Lung (tissue), 17 donors: ENCODE measurements at places on chromosomes 1 and 21. TPM values are rescaled to one million over a fixed set of nuclear protein-coding genes. Genes with fewer than 3 reads are reported as not detected.
A peak's percentile ranks its signal among the peaks of the same experiment; 100 is the strongest.

TFAP2E gene
- total RNA-seq = 2.5 TPM

GRCh38 chr1:71350805-71351204, 270.0 kb upstream of the ZRANB2 start:
- DNase-seq = no peak

OBSCN gene
- total RNA-seq = 47.3 TPM

DNA sequence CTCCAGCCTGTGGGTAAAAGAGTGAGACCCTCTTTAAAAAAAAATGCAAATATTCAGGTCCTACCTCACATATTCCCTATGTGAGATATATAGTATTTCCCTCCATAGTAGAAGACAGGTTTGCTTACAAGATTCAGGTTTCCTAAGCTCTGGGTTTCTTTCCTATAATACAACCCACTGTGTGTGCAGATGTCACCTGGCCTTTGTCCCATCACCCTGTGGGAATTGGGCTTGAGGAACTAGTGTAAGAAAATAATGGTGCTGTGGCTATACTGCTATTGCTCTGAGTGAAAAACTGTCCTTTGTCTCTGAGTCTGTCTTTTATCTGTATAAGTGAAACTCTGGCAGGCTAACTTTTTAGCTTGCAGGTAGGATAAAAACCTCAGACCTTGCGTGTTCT, 13.0 kb downstream of the C1orf146 start:
- DNase-seq = no peak

ATP6V0B gene
- 192 TPM for total RNA-seq

DNA sequence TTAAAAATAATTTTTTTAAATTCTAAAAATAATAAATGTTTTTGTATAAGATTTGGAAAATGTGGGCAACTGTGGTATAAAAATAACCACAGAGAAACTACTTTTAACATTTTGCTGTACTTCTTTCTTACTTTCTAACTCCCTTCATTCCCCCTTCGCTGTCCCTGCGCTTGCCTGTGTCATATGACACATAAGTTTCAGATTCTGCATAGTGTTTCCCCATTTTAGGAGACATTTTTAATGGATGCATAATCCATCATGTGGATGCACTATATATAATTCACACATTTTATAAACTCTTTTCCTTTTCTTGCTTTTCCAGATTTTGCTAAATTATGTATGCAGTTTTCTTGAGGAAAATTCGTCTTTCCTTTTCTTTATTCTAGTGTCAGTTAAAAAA, 16.3 kb downstream of the ATG4C start:
- DNase-seq = no peak

DNA sequence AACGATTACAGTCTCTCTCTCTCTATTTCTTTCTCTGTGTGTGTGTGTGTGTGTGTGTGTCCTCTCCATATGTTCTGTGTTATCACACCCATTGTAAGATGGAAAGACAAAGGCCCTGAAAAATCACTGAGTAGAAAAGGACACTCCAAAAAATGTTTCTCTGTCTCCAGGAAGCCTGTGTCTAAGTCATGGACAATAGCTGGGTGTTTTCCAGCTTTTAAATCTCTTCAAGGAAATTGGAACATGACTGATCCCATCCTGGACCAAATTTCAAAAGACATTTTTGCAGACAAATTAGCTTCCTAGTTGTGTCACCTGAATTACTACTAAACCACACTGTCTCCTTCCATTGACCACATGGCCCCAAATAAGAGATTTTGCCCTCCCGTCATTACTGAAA, 31.0 kb upstream of the LMX1A start:
- DNase-seq = no peak

GRCh38 chr1:71087060-71087459, 6.2 kb upstream of the ZRANB2 start:
- DNase-seq = no peak

GRCh38 chr1:21329209-21329844, 39.1 kb upstream of the ECE1 start:
- no peak for DNase-seq

ADAM30 gene
- total RNA-seq = not detected

DNA sequence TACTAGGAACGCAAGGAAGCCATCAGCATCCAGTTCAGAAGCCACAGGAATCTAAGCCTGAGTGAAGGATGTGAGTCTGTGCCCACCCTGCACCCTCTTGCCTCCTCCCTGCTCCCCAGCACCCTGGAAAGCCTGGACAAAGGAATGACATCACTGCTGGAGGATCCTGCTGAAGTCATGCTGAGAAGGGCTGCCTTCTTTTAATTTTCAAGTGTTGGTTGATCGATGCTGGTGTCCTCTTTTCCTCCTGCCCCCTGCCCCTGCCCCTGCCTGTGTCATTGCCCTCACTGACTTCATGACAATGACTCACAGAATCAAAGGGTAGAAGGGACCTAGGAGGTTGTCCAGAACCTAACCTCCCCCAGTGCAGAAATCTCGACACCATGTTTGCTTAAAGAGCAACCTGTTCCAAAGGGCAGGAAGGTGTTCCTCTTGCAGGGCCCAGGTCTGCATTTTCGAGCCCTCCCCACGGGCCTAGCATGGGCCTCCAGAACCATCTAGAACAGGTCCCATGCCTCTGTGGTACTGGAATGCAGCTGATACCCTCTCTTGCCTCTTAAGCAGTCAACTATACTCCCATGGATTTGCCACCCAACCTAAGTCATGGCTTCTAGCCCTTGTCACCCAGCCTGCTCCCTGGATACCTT, 9.6 kb downstream of the DHRS3 start:
- no peak for DNase-seq

GRCh38 chr1:153352523-153352922, 3.9 kb upstream of the PGLYRP4 start:
- DNase-seq = peak; percentile 63

DNA sequence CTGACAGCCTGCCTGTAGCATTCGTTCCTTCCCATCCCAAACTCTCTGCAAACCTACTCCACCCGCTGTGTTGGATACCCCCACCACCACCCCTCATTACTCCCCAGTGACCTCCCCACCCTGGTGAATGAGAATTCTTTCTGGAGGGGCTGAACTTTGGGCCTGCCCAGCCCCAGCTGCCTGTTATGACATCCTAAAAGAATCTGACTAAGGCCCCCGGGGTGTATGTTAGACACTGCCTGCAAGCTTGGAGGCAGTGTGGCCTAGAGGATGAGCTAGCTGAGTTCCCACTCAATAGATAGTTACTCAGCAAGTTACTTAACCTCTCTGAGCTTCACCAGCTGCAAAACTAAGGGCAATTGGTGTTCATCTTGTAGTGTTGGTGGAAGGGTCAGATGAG, 110.2 kb upstream of the FGGY start:
- no peak for DNase-seq

DNA sequence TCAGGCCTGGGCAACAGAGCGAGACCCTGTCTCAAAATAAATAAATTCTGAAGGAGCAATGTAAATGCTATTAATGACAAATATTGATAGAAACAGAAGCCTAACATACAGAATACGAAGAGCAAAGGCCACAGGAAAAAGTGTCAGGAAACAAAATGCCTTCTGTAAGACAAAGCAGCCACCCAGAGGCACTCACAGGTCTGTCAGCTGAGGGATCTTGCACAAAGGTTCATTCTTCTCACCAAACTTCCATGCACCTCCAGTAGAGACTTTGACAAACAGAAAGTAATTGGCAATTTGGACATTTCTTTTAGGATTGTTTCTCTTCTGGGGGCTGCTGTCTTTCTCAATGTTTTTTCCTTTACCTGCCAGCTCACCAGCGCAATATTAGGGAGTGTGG, 1.2 kb upstream of the ALDH9A1 start:
- no peak for DNase-seq

FAM72C gene
- 1.5 TPM for total RNA-seq

GRCh38 chr1:201964261-201964660, 9.0 kb downstream of the TIMM17A start:
- DNase-seq = no peak

DNA sequence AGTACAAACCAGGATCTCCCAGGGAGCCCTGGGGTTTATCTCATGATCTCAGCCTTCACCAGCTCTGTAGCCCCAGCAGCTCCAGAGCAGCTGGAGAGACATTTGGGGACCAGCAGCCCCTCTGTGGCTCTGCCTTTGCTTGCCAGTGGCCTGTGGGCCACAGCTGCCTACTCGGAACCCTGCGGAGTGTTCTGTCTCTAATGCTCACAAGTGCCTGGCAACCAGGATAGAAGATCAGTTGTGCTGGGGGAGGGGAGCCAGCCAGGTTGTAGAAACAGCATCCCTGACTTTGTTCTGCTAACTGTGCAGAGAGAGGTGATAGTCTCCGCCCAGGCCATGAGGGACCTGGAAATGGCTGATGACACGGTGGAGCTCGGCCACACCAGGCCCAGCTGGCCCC, 50.9 kb upstream of the KCNJ15 start:
- DNase-seq = no peak

C4BPA gene
- 203 TPM for total RNA-seq

GRCh38 chr1:164912290-164912689, 353.3 kb downstream of the PBX1 start:
- DNase-seq = no peak

GRCh38 chr1:239392271-239392670, 5.9 kb downstream of the CHRM3 start:
- no peak for DNase-seq

RORC gene
- 24.7 TPM for total RNA-seq

DNA sequence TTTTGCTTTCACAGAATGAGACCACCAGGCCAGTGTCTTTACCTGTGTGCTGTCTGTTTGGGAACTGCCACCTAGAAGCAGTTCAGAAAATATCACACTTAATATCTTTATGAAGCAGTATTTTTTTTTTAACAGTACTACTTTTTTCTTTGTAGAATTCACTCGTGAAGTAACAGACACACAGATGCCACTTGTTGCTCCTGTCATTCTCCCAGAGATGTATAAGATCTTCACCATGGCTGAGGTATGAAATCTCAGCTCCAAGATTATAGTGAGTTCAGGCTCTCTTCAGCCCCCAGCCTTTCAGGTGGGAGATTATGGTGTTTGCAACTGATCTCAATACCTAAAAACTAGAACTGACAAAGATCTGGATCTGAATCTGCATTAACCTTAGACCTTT, 23.0 kb downstream of the IPO9 start:
- DNase-seq = no peak

DNA sequence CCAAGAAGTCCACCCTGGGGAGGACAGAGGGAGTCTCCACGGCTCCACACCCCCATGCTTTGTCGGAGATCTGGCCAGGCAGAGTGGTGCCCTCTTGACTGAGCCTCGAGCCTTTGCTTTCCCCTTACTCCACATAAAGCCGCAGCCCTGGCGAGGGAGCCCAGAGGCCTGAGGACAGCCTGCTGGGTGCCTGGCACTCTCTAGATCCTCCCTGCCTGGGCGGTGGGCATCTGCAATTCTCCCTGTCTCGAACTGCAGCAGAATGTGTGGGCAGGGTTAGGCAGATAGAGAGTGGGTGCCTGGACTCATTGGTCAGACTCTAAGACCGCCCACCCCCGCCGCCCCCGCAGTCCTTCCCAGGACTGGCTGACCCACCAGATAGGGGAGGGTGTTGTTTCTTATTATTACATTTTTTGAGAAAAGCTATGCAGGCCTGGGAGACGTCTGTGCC, 13.9 kb downstream of the EPHX1 start:
- DNase-seq = no peak

- DNase-seq = peak; percentile 62
Observed at GRCh38 chr1:18352636-18353265, 128.0 kb upstream of the KLHDC7A start.

DNA sequence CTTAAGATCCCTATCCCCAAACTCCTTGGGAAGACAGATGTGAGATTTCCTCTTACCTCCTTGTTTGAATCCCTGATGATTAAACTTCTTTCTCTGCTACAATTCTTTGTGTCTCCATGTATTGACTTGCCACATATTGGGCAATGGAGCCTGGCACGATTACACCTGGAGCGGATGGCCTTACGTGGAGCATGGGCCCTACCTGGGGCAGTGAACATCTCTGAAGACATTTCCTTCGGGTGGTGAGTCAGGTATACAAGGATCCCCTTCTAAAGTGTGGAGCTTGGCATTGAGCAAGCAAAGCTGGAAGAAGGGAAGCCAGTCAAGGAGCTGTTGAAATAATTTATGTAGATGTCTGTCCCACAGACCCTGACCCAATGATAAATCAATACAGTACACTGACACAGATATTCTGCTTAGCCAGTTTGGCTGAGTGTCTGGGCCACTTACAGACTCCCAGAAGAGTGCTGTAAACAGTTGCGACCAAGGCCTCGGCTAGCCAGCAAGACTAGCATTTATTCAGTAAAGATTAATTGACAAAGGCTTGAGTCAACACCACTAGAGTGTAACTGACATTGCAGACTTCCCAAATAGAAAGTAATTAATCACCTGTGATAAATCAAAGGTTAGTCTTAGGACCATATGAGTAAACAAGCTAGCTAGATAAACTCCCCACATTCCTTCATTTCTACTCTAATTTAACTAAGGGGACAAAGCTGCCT, 83.1 kb upstream of the KCNK1 start:
- no peak for DNase-seq

DNA sequence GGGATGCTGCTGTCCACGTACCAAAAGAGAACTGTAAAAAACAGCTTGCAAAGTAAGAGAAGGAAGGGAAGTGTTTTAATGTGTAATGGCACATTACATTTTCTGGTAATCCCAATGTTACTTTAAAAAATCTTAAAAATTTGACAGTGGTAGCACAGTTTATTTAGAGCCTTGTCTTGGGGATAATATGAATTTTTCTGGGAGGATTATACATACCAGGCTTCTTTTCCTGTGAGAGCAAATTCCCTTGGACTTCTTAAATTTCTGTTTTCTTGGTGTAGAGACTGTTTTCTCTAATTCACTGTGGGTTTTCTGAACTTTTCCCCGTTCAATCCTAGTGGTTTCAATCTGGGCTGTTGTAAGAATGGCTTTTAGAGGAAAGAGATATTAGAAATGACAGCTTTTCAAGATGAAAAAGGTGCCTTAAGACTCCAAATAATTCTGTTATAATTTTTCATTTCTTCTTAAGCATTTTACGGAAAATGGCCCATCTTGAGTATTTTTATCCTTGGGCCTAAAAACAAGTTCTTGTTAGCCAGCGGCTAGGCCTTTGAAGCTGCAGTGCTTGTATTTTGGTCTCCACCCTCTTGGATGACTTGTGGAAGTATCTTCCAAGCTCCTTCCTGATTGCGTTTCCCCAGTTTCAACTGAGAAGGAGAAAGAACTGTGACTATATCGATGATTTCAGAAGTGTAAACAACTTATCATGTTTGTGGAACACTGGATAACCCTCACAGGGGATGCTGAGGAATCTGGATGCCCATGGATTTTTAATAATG, 70.0 kb downstream of the LEPR start:
- no peak for DNase-seq

SPATA45 gene
- not detected for total RNA-seq

DNA sequence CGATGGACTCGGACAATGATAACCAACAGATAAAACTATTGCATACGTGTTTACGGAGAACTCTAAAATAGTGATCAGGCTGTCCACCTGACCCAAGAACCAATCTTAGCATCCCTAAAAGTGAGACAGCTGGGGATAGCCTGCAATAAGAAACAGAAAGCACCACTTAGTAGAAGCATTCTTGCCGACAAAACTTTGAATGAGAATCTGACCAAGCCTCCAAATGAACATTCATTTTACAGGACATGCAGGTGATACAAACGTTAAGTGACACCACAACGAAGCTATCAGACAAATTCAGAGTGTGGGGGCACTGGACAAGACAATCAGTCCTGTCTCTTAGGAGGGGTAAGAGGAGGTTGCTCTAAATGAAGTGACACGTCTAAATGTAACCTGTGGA, 1.2 kb downstream of the PSMG1 start:
- peak; percentile 21 for DNase-seq
